Ovary (tissue), 10 donors: ENCODE measurements at places on chromosomes 1 and 21. TPM values are rescaled to one million over a fixed set of nuclear protein-coding genes. Genes with fewer than 3 reads are reported as not detected.

DNA sequence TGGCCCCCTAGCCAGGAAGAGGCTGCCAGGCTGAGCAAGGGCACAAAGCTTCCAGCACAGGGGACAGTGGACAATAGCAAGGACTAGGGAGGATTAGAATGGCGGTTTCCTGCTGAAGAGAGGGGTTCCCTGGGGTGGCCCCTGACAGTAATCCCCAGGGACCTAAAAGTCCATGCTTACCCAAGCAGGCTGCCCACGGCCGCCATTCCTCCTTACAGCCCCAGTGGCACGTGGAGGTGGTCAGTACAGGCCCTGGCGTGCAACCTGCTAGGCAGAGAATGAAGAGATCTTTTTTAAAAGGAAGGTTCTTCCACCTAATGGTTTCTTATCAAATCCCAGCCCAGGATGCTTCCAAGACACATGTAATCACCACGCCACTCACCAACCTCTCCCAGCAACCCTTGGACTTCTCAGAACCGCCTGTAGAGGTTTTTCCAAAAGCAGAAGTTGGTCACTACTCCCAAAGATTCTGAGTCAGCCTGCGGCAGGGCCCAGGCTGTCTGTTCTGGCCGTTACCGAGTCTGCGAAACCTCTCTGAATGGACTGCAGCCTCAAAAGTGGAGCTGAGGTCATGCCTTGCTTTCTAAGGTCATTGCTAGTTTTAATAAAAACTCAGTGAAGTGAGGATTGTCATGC, 926 bp downstream of the MRPL55 start:
- H3K27me3 ChIP-seq = no peaks in the 10 kb centered on the region
- peak overlapping the region; percentile 74 for H3K27ac ChIP-seq
- peak overlapping the region; percentile 72 for H3K4me3 ChIP-seq
- DNase-seq = peak; percentile 31
- H3K36me3 ChIP-seq = no peaks in the 10 kb centered on the region

GRCh38 chr1:202343652-202344349, 2.1 kb upstream of the UBE2T start:
- H3K27me3 ChIP-seq = no peaks in the 10 kb centered on the region
- H3K4me1 ChIP-seq = no peaks in the 10 kb centered on the region
- H3K36me3 ChIP-seq = no peaks in the 10 kb centered on the region
- H3K27ac ChIP-seq = no peak overlapping the region
- no peak for DNase-seq

- H3K4me1 ChIP-seq = no peaks in the 10 kb centered on the region
- no peak for DNase-seq
- H3K27me3 ChIP-seq = no peaks in the 10 kb centered on the region
- H3K4me3 ChIP-seq = no peak overlapping the region
- no peak overlapping the region for H3K27ac ChIP-seq
Observed at GRCh38 chr1:85656256-85656655, 52.0 kb downstream of the ZNHIT6 start.

DNA sequence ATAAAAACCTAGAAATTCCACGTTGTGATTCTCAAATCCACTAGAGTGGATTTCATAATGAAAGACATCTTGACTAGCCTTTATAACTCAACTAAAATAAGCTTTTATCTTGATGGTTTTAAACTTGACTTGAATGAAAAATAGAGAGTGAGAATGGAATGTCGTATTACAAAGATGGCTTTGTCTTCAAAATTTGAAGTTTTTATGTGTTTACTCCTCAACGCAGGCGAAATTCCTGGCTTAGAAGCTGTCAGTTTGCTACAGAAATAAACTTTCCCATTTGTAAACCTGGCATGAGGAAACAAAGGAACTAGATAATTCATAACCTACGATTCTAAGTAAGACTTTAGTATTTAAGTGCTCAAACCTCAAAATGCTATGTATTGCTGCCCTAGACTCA, 90.0 kb upstream of the KRTAP19-8 start:
- H3K4me3 ChIP-seq = no peak overlapping the region
- DNase-seq = no peak
- H3K4me1 ChIP-seq = no peaks in the 10 kb centered on the region
- H3K27me3 ChIP-seq = no peaks in the 10 kb centered on the region

DNA sequence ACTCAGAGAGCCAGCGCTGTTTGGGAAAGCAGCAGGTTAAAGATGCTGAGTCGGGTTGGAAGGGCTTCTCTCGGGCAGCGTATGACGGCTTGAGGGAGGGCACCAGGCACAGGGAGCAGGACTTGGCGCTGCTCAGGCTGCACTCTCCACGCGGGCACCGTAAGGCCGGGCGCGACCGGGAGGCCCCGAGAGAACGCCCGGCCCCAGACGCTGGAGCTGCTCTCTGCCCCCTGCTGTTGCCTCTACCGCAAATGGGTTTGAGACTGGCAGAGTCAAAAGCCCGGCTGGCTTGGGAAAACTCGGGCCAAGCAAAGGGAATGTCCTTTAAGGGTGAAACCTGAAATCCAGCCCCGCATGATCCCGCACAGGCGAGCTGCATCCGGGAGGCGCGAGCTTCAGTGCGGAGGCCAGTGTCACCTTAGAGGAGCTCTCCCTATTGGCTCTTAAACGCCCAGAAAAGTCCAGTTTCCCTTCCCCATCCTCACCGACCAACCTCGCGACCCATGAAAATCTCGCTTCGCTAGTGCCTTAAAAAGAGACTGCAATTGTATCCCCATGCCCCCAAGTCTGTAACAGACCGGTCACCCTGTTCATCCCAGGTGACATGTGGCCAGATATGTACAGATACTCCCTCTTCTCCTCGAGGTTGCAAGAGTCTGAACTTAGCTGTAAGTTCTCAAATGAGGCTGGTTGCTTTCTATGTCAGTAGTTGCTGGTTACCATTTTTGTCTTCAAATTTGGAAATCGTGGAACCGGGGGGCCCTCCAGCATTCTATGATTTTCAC, 1.1 kb downstream of the PRRX1 start:
- no peak for DNase-seq
- peak overlapping the region; percentile 78 for H3K4me3 ChIP-seq
- no peaks in the 10 kb centered on the region for H3K27me3 ChIP-seq
- peaks cover 2% of the 10 kb centered on the region for H3K4me1 ChIP-seq

Gene IQCC
- total RNA-seq = 2.5 TPM

Gene CREB3L4
- 14.9 TPM for total RNA-seq

Gene CRYBG2
- total RNA-seq = 2.3 TPM

- H3K27ac ChIP-seq = no peak overlapping the region
- H3K4me3 ChIP-seq = no peak overlapping the region
- DNase-seq = no peak
- H3K4me1 ChIP-seq = peaks cover 7% of the 10 kb centered on the region
Observed at GRCh38 chr1:103109311-103109920, 1.1 kb upstream of the COL11A1 start.

Gene SLC35D1
- 11.8 TPM for total RNA-seq

DNA sequence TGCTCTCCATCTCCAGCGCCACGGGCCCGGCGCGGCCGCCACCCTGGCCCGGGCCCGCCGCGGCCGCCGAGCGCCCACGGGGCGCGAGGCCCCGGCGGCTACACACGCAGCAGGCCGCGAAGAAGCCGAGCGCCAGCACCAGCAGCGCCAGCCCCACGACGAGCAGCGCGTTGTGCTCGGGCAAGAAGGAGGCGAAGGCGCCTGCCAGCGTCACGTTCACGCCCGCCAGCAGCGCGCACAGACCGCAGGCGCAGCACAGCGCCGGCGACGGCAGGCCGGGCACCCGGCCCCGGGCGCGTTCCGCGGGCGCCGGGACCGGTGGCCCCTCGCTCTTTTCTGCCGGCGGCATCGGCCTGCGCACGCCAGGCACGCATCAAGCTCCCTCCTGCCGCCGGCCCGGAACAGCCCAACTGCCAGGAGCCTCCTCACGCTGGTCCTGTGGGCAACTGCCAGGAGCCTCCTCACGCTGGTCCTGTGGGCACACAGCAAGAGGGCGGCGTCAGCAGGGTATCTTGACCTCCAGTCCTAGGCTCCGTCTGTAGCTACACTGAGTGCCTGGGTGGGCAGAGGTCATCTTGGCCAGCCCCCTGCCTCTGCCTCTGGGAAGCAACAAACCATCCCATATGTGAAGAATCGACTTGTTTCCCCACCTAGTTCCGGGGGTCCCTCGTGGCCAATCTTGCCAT, 18.1 kb downstream of the KNCN start:
- no peaks in the 10 kb centered on the region for H3K4me1 ChIP-seq
- H3K27me3 ChIP-seq = no peaks in the 10 kb centered on the region
- H3K4me3 ChIP-seq = peak overlapping the region; percentile 33
- H3K36me3 ChIP-seq = no peaks in the 10 kb centered on the region
- H3K27ac ChIP-seq = peak overlapping the region; percentile 72

DNA sequence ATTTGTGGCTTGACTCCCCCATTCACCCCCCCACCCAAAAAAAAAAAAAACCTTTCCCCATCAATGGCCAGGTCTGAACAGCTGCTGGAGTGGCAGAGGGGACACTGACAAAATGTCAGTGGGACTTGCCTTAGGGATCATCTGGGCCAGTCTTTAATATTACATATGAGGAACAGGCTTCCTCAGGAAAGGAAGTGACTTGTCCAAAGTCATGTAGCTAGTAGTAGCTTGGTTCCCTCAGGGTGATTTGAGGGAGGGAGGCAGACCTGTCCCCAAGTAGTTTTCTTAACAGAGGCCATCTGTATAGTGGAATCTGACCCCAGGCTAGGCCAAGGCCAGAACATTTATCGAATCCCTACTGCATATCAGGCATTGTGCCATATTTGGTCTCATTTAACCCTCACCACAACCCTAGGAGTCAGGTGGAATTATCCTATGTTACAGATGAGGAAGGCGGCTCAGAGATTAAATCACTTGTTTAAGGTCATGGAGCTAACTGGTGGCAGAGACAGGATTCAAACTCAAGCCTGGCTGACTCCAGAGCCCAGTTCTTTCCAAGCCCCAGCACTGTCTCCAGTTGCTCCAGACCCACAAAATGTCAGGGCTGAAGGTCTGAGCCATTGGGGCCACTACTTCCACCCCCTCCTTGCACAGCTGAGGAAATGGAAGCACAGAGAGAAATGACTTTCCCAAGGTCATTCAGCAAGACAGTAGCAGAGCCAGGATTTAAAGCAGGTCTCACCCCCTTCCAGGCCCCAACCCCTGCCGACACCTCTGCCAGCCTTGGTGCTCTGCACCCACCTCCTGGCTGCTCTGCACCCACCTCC, 10.4 kb downstream of the ZBTB7B start:
- no peaks in the 10 kb centered on the region for H3K27me3 ChIP-seq
- no peak overlapping the region for H3K4me3 ChIP-seq
- no peak overlapping the region for H3K27ac ChIP-seq
- DNase-seq = no peak
- peaks cover 16% of the 10 kb centered on the region for H3K4me1 ChIP-seq
- no peaks in the 10 kb centered on the region for H3K36me3 ChIP-seq

GRCh38 chr1:185652348-185652747, 81.8 kb upstream of the HMCN1 start:
- DNase-seq = no peak
- no peaks in the 10 kb centered on the region for H3K27me3 ChIP-seq

Gene LDLRAD2
- 0.23 TPM for total RNA-seq

DNA sequence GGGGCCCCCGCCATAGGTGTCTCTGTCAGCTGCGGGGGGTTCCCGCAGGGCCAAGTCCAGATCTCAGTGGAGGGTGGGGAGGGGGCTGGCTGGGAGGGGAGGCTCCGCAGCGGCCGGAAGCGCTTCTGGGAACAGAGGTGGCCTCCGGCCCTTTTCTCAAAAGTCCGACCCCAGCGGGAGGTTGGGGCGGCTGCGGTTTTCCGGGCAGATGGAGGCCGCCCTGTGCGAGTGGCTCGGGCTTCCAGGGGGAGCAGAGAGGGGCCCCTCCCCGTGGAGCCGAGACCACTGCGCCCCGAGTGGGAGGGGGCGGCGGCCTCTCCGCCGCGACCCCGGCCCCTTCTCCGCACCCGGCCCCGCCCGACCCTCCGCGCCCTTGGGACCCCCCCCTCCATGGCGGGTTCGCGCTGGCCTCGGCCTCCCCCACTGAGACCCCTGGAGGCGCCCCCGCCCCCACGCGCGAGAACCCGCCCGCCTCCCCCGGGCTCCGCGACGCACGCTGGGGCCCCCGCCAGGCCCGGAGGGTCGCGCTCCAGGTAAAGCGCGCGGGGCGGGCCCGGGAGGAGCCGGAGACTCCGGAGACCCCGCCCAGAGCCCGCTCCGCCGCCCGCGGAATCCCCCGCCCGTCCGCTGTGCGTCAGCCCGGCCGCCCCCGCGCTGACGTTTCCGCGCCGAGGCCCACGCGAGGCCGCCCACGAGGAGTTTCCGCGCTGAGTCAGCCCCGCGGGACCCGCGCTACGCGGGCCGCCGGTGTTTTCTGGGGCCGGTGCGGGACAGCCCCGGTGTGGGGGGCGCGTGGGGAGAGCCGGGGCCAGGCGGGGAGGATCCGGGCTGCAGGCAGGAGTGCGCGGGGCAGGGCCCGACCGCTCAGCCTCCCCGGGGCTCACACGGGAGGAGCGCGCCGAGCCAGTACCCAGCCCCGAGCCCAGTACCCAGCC, 5.2 kb downstream of the TNFRSF18 start:
- H3K4me1 ChIP-seq = no peaks in the 10 kb centered on the region
- DNase-seq = peak; percentile 78
- no peaks in the 10 kb centered on the region for H3K36me3 ChIP-seq
- no peak overlapping the region for H3K27ac ChIP-seq
- H3K4me3 ChIP-seq = peak overlapping the region; percentile 40

- no peaks in the 10 kb centered on the region for H3K27me3 ChIP-seq
- peak; percentile 71 for DNase-seq
- H3K36me3 ChIP-seq = no peaks in the 10 kb centered on the region
- peaks cover 24% of the 10 kb centered on the region for H3K4me1 ChIP-seq
Observed at GRCh38 chr1:41371630-41372599, 10.7 kb downstream of the FOXO6 start.

Gene LRIG2
- 23.8 TPM for total RNA-seq

- no peaks in the 10 kb centered on the region for H3K4me1 ChIP-seq
- no peak overlapping the region for H3K4me3 ChIP-seq
- no peaks in the 10 kb centered on the region for H3K36me3 ChIP-seq
- H3K27me3 ChIP-seq = no peaks in the 10 kb centered on the region
- no peak for DNase-seq
- H3K27ac ChIP-seq = no peak overlapping the region
Observed at GRCh38 chr21:27771938-27772483, 805.1 kb upstream of the ADAMTS5 start.

Gene RGS8
- total RNA-seq = 1.7 TPM

- H3K27me3 ChIP-seq = no peaks in the 10 kb centered on the region
- H3K4me1 ChIP-seq = peaks cover 2% of the 10 kb centered on the region
- no peak for DNase-seq
- H3K36me3 ChIP-seq = no peaks in the 10 kb centered on the region
Observed at GRCh38 chr1:100076319-100076718, 56.4 kb downstream of the SASS6 start.

Gene TTC24
- not detected for total RNA-seq

DNA sequence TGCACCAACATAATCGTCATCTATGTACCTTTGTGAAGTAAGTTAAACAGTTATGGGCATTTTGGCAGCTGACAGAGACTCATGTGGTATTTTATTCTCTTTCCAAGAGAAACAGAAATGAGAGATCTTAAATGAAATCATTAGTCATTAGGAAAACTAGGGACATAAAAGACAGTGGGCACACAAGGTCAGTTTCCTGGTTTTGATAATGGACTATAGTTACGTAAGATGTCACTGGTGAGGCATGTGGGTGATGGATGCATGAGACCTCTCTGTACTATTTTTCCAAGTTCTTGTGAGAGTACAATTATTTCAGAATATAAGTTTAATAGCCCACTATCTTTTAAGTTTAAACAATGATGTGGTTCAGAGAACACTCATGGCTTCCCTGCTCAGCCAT, 216.9 kb downstream of the APP start:
- no peaks in the 10 kb centered on the region for H3K27me3 ChIP-seq
- H3K4me3 ChIP-seq = no peak overlapping the region
- no peaks in the 10 kb centered on the region for H3K36me3 ChIP-seq
- H3K27ac ChIP-seq = no peak overlapping the region
- DNase-seq = no peak

Gene VWA5B1
- not detected for total RNA-seq
